Ecto neural progenitor cell (in vitro differentiated cells): ENCODE measurements at places on chromosomes 3 and 15.

DNA sequence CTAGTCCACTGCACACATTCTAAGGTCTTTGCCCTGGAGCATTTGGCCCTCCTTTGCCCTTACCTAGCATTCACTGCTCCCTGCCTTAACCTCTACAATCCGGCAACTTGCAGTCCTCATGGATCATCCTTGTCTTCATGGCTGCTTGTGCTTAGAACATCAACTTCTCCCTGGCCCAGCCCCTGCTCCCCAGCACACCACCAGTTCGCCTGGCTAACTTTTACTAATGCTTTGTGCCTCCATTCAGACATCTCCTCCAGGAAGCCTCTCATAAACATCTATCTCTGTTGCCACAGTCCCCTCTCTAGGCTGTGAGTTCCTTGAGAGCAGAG is 57.1 kb downstream of the AAGAB start:
- no peak for DNase-seq

- peak; percentile 65 for DNase-seq
These were observed 219.8 kb upstream of the TOPAZ1 start for GRCh38 chr3:44021651-44022594.

GRCh38 chr15:38696109-38696727 is 131.6 kb upstream of the RASGRP1 start:
- no peak for DNase-seq

DNA sequence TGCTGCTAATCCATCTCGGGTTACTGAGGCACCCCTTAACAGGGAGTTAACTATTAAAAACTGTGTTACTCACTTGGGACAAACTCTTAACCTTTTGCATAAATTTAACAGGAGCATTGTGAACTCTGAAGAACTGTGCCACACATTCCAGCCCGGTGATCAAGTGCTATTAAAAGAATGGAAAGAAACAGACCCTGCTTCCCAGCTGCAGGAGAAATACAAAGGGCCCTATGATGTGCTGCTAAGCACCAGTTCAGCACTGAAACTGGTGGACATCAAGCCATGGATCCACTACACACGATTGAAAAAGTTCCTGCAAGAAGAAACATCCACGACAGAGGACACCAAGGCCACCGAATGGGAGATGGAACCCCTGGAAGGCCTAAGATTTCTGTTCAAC is 114.7 kb upstream of the PLCL2 start:
- no peak for DNase-seq

GRCh38 chr15:91235376-91235775 is 135.3 kb downstream of the SV2B start:
- DNase-seq: no peak

DNA sequence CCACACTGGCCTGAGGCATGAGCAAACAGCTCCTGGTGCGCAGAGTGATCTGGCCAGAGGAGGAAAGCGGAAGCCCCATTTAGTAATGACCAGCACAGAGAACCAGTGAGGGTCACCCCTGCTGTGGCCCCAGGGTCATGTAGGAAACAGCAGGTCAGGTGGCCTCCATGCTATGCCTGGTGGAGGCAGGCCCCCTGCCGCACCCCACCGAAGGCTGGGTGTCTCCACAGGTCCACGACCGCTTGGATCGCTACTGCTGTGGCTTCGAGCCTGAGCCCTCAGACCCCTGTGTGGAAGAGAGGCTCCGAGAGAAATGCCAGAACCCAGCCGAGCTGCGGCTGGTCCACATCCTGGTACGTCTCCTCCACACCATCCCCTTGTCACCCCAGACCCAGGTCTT is 52.6 kb downstream of the POMGNT2 start:
- no peak for DNase-seq

DNA sequence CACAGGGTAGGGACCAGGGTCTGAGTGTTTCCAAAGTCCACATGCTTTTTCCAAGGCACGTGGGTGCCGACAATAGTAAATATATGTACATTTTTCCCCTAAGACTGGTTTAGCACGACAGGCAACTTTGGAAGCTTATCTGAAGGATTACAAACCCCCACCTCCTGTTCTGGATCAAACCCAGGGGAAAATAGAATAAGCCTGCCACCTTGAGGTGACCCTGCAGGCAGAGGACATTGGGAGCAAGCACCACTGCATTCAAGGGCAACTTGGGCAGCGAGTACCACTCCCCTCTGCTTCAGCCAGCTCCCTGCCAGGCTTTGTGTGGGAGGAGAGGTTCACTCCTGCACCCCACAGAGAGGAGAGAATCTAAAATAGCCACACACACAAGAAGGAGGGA is 44.8 kb downstream of the KBTBD12 start:
- DNase-seq: peak; percentile 57

- no peak for DNase-seq
These were observed 229.7 kb upstream of the TBL1XR1 start for GRCh38 chr3:177426878-177427495.

DNA sequence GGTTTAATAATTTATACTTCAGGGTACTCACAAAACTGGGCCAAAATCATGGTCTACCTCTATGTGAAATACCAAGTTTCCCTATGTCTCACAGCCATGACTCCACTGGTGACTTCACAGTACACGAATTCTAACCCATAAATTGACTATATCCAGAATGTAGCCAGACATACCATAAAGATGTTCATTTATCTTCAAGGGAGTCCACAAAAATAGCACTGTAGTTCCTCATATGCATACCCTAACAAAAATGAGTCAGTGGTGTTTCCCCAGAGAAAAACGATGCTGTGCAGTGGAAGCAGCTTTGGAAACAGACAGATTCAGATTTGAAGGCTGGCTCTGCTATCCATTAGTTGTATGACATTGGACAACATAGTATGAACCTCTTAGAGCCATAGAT is 438.8 kb downstream of the FHIT start:
- no peak for DNase-seq

DNA sequence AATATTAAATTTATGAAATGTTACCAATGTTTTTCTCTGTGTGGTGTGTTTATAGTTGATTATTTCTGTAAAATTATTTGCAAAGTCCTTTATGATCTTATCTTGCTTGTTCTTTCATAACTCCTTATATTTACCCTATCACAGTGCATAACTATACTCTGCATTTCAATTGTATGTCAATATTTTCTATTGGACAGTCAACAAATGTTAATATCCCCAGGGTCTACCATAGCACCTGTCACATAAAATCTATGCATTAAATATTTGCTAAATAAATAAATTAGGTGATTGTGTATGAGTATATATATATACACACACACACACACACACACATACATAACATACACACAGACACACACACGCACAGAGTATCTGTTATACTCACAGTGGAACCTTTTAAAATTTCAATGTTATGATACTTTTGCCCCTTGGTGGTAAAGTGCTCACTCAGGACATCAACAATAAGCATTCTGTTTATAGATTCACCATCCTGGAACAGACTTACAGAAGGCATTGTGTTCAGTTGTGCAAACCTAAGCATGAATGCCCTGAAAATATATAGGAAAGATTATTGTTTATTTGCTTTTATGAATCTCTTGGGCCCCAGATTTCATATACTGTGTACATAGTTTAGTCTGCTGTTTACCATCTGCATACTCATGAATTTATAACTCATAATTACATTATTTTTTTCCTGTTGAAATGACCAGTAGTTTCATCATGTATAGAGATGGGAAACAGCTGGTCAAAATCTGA is 443.7 kb downstream of the EPHA6 start:
- DNase-seq: no peak

- DNase-seq: no peak
These were observed 68.3 kb downstream of the KLHL25 start for GRCh38 chr15:85726454-85726853.

- DNase-seq: no peak
These were observed 98.8 kb downstream of the AKAP13 start for GRCh38 chr15:85479071-85479647.

- no peak for DNase-seq
These were observed 394.8 kb downstream of the TUSC7 start for GRCh38 chr3:117104381-117104780.

DNA sequence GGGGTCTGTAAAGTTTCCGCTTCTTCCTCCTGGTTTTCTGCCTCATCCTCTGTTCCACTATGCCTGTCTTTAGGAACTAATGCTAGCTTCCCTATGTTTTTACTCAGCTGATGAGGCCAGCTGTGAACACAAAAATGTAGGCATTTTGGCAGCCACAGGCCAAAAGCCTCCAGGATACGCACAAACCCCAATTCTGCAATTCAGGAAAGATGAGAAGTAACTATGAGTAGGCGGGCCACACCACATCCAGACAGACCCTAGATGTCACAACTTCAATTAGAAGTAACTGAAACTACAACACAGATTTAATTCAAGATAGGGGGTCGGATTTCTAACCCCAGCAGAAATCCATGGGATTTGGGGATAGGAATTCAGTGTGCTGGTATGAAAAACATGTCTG is 11.9 kb downstream of the CA12 start:
- DNase-seq: no peak

DNA sequence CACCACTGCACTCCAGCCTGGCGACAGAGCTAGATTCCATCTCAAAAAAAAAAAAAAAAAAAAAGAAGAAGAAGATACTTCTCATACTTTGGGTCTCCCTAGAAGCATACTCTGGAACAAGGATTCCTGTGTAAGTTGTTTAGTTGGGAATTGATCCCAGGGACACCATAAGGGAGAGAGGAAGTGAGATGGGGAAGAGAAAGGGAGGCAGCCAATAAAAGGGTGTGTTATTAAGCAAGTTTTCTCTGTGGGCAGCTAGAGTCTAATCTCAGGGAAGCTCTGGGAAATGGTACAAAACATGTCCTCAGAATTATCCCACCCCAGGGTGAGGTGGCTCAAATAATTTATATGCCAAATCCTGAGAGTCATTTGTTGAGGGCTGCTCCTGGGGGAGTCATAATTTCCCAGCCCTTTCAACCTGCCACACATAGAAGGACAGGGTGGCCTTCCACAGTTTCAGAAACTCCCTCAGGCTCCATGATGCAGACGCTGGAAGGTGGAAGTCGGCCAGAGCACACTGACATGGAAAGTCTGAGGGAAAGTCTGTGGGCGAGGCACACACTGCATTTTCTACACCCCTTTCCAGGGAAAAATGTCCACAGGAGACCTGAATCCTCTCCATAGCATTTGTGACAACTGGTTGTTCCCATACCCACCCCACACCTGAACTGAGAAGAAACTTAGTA is 86.4 kb upstream of the SLC4A7 start:
- no peak for DNase-seq

DNA sequence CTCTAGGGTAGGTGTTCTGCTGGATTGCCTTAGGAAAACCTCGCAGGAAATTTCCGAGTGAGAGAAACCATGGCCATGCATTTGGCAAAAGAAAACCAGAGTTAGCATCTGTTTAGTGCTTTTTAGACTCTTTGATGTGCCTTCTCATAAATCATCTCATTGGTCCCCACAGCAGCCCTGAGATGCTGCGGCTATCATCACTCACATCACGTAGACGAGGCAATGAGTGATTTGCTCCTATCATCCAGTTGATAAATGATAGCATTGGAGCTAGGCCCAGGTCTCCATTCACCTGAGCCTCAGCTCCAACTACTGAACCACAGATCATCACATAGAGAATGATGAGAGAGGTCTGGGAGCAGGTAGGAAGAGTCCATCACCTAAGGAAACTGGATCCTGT is 111.1 kb downstream of the PDCD6IP start:
- DNase-seq: no peak

GRCh38 chr3:157436583-157437291 is at the start of gene PTX3:
Gene PTX3, plus strand, starts transcription at chr3:157436850. Its CDS starts 84 bp downstream, at chr3:157436934.
- peak; percentile 49 for DNase-seq

DNA sequence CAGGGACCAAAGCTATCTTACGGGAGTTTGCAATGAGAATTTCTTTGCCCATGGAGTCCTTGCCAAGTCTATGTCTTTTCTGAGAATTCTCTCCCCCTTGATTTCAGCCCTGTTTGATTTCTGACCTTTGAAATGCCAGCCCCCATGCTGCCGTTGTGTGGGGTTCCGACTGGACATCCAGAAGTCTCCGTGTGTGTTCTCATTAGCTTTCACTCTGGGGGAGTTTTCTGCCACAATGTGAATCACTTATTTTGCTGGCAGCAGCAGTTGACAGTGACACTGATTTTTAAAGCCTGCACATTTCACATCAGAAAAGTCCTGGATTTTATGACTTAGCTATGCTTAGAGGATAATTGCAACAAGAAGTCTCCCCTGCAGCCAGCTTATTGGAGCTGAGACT is 98.4 kb upstream of the CTDSPL start:
- no peak for DNase-seq

GRCh38 chr3:176590722-176591121 is 606.6 kb downstream of the TBL1XR1 start:
- no peak for DNase-seq

DNA sequence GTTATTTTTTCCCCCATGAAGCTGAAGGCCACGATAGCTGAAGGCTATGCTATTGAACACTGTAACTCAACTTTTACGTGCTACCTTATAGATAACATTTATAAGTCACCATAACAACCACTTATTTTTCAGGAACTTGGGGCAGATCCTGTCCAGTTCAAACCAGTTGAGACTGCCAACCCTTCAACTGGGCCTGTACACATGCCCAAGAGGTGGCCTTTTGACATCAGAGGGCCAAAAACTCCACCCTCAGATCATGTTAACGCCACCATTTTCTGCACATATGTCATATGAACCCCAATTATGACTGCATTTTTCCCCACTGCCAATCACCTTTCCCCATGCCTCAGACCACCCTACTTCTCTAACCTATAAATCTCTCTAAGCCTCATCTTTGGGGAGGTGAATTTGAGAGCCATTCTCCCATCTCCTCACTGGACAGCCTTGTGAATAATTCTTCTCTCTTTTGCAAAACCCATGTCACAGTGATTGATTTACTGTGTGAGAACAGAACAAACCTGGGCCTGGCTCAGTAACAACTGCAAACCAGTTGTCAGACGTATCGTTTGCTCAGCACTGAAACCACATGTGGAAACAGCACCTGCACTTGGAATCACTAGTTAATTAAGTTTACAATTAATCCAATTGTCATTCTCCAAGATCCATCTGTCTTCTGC is 42.5 kb downstream of the ZNF445 start:
- DNase-seq: no peak
